ENCODE measurements at places on chromosomes 12 and 14.

- DNase-seq: no peak
These were observed 4.5 kb downstream of the C1QL4 start for GRCh38 chr12:49332441-49332861.

GRCh38 chr12:30016540-30017055, 232.9 kb upstream of the TMTC1 start:
- DNase-seq: no peak

DNA sequence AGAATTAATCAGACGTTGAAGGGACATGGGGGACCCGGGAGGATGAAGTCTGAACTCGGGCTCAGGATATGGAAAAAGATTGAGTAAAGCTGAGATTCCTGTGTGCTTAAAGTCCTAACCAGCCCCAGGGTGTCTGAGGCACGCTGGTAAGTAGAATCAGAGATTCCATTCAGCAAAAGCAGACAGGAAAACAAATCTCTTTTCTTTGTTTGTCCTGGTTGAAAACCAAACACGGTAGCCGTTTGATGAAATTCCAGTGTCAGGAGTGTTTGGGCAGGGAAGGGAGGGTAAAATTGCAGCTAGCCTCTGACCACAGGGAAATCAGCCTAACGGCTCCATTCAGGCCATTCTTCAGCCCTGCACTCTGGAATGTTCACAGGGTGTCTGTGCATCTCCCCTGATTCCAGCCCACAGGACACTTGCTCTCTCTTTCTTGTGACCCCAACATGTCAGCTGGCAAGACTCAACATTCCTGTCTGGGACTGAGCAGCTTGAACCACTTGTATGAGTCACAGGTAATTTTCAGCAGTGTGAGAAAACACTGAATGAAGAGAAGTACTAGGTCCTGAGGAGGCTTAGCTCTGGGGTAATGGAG, 31.0 kb downstream of the NINJ2 start:
- no peak for DNase-seq

GRCh38 chr12:5586201-5586600, 154.3 kb downstream of the NTF3 start:
- no peak for DNase-seq

DNA sequence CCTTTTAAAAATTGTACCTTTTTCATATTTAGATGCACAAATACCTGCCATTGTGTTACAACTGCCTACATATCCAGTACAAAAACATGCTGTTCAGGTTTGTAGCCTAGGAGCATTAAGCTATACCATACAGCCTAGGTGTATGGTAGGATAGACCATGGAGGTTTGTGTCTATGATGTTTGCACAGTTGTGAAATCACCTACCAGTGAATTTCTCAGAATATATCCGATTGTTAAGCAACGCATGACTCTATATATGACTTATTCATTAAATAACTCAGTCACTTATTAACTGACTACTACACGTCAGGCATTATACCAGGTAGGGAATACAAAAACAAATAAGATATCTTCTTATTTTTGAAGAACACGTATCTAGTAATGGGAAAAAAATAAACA, 26.2 kb upstream of the ETNK1 start:
- no peak for DNase-seq

Measured in activated CD8-positive, alpha-beta T cell treated with anti-CD3 and anti-CD28 coated beads, Interleukin-2, amount 10 ng/mL, durations not matched to agents 7 days and 5 days (primary cell).